ENCODE measurements at places on chromosomes 3 and 15. TPM values are rescaled to one million over a fixed set of nuclear protein-coding genes. Genes with fewer than 3 reads are reported as not detected.

GRCh38 chr3:14262212-14262611 lies 83.6 kb downstream of the LSM3 start:
- no peak for DNase-seq

- DNase-seq, result peak; percentile 77
Observed at GRCh38 chr3:59450946-59451763, 401.3 kb upstream of the CFAP20DC start.

- no peak for DNase-seq
Observed at GRCh38 chr3:95217661-95218060, 1154.8 kb downstream of the NSUN3 start.

- DNase-seq, result no peak
Observed at GRCh38 chr3:175103298-175103697, 244.2 kb downstream of the NAALADL2 start.

DNA sequence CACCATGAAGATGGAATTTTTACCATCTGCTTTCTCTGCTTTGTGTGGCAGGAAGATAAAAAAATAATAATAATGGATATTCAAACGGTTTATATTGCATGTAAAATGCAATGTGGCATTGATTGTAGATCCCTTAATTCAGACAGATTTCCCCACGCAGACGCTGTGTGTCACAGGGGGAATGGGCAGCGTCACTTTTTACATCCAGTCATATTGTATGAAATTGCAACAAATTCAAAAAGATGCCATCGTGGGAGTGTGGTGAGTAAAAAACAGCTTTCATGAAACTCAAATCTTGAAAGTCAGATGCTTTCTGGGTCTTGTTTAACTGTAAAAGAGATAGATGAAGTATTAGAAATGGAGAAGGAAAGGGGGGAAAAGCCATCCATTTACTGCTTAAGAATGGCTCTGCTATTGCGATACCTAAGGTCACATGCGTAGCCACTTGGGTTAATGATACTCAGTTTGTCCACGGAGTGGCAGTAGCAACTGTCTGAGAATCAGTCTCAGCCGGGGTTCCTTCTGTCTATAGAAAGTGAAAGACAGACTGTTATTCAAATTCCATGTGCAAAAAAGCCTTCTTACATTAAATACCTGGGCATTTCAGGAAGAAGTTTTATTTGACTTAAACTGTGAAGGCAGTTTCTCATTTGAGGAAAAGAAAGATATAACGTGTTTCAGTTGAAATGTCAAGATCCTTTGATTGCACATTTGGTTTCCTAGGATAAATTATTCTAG lies 28.5 kb downstream of the BTD start:
- peak; percentile 76 for DNase-seq

DNA sequence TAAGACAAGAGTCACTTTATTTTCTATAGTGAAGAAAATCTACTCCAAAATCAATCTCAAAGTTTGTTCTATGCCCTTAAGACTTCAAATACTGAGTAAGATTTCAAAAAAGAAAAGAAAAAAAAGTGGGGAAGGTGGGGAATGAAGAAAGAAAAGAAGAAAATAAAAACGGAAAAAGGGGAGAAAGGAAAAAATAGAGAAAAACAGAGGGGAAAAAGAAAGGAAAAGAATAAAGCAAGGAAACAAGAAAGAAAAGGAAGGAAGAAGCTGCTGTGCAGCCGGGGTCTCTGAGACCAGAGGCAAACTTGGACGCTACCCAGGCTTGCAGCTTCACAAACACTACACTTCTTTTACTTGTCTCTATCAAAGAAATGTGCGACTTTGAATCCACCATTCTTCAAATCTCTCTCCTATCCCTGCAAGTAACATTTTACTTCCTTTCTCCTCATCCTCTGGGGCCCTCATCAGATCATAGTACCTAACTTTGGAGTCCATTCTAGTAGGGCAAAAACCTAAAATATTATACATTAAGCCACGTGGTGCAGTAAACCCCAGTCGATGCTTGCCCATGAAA lies 279.8 kb downstream of the FOXP1 start:
- no peak for DNase-seq

DNA sequence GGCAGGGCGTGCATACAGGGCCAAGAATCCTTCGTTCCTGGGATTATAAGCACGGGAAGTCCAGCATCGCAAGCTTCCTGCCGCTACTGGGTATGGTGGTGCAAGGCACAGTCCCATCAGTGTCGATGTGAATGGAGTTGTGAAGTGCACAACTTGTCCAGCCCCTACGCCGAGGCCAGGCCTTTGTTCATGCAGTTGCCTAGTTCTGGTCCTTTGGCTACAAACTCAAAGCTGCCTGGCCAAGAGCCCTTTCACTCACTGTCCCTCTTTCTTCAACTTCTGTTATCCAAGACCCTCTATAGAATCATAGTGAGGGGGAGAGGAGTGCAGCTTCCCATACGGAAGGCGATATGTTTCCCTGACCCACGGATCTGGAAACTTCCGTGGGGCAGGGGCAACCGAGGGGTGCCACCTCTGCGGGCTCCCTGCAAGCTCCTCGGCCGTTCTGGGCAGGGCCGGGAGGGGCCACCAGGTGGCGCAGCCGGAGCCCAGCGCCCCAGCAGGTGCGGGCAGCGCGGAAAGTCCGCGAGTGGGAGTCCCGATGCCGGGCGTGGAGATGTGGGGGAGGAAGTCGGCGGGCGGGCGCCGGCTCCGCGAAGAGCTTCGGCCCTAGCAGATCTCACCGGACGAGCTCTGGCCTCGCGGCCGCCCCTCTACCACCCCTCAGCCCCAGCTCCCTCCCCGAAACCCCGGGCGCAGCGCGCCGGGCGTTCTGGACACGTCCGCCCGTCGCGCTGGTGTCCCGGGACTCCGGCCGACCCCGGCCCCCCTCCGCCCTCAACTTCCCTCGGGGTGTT lies 693 bp downstream of the RASGRP1 start:
- peak; percentile 89 for DNase-seq

- no peak for DNase-seq
Observed at GRCh38 chr3:126436826-126437717, 38.6 kb downstream of the ZXDC start.

GRCh38 chr3:111538681-111539083 lies 3.3 kb upstream of the CD96 start:
- no peak for DNase-seq

- DNase-seq, result no peak
Observed at GRCh38 chr3:139611528-139611927, 66.2 kb downstream of the NMNAT3 start.

- DNase-seq, result no peak
Observed at GRCh38 chr15:79410237-79410636, 21.9 kb upstream of the MINAR1 start.

- no peak for DNase-seq
Observed at GRCh38 chr3:159364511-159364910, 562.7 kb downstream of the MFSD1 start.

GRCh38 chr15:93027413-93027812 lies 61.6 kb downstream of the RGMA start:
- no peak for DNase-seq

DNA sequence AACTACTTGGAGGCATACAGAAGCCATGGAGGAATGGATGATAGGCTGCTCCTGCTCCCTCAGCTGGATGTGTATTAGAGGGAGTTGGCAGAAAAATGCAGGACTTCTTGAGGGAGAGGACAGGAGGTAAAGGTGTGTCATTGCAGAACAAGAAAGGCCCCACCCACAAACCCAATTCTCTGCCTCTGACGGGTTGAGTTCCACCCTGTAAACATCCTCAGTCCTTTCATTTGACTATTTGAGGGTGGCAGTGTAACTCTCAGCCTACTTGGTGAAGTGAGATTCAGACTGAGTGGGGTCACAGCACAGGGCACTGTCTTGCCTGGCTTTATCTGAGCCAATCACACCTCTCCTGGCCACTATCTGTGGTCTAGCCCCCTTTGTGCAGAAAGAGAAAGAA lies at the start of gene TPRG1:
Gene TPRG1 (plus strand): TSS at position 265 of the 400 bp plus-strand sequence. CDS start 35,414 bp downstream, outside the sequence.
- no peak for DNase-seq

- no peak for DNase-seq
Observed at GRCh38 chr3:95048564-95048963, 985.7 kb downstream of the NSUN3 start.

DNA sequence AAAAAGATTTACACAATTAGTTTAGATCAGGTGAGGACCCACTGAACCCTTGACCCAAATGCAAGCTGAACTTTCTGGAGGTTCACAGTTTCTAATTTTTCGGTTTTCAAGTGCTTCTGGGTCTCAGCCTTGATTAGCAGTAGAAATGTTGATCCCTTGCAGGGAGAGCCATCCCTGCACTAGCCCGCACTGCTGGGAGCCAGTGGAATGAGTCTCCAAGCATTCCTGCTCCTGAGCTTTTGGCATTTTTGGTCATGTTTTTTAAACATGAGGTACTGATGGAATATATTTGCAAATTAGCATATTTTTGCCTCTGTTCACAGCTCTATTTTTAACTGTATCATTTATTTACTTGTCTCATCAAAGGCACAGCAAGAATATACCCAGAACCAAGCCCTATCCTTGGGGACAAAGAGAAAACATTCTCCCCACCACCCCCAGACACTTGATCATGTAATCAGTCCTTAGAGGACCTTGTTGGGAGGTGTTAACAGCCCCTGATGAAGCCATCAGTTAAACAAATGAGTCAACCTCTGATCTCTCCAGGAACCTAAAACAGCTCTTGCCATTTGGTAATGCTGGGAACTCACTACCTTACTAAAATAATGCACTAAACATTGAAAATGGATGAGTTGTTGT lies 119.0 kb upstream of the CTDSPL start:
- no peak for DNase-seq

The SLC15A2 gene
- total RNA-seq, result 4.4 TPM

The NRROS gene
- total RNA-seq, result 50.1 TPM

The RETNLB gene
- not detected for total RNA-seq

The ILDR1 gene
- 1.6 TPM for total RNA-seq

The SLC24A5 gene
- not detected for total RNA-seq
